ENCODE measurements at places on chromosomes 3 and 15.

DNA sequence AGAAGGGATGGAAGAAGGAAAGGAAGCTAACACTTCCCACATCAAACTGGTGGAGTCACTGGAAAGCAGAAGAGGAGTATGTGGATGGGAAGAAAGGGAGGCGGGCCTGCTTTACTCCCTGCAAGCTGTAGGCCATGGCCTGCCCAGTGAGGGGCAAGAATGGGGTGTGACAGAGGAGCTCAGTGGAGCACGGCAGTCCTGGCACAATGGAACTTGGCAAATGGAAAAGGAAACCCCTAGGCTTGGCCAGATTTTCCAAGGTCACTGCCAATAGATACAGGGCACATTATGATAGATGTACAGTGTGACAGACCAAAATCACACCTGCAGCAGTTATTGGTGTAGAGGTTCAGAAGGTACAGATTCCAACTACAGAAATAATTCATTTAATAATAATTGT, 111.6 kb downstream of the ALDH1A2 start:
- DNase-seq: no peak

DNA sequence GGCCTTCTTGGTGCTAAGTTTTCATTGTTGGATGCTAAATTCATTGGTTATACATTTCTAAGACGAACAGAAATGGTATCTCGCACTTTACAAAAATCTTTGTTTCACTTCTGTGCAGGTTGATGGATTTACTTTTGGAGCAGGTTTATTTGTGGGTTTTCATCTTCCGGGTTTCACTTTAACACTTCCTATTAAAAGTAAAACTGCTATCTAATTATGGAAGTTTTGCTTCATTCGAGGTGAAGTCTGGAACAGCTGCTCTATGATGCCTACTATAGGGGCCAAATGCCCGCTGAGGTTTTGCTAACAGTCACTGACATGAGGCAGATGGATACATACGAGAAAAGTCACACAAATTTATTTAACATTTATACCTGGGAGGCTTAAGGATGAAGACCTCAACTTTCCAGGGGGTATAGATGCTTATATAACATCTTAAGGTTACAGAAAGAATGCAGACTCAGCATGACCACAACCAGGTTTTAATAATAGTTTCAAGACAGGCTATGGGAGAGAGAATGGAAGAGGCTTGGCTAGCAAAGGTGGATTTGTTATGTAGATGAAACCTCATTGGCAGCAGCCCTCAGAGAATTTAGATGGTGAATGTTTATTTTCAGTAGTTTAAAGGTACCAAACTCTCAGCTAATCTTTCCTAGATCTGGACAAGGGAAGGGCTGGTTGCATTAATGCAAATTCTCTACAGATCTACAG, 54.2 kb downstream of the OSTN start:
- DNase-seq: no peak

- DNase-seq: no peak
Observed at GRCh38 chr3:11818033-11818432, 28.7 kb downstream of the TAMM41 start.

DNA sequence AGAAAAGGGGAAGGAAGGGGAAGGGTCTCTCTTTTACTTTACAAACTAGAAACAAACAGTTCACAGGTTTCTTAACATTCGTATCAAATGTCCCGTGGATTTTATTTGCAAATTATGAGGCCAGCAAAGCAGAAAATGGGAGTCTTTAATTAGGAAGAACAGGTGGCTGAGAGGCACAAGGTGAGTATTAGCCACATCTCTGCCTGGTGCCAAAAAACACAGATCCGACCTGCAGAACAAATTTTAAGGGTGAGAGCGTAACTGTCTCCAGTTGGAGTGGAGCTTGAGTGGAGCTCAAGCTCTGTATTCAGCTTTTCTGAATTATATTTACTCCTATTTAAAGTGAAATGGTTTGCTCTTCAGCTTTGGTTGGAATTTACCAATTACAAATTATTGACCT, 1004.9 kb downstream of the FHIT start:
- no peak for DNase-seq

- no peak for DNase-seq
Observed at GRCh38 chr15:79282371-79283251, at the start of gene ANKRD34C. ANKRD34C (plus strand) TSS chr15:79282722; CDS start chr15:79293285, 10,563 bp downstream.

- DNase-seq: no peak
Observed at GRCh38 chr3:186909078-186909853, 21.1 kb upstream of the ST6GAL1 start.

- no peak for DNase-seq
Observed at GRCh38 chr3:128006061-128007032, 45.9 kb upstream of the SEC61A1 start.

- DNase-seq: no peak
Observed at GRCh38 chr15:41832875-41833274, 5.0 kb downstream of the JMJD7 start.

DNA sequence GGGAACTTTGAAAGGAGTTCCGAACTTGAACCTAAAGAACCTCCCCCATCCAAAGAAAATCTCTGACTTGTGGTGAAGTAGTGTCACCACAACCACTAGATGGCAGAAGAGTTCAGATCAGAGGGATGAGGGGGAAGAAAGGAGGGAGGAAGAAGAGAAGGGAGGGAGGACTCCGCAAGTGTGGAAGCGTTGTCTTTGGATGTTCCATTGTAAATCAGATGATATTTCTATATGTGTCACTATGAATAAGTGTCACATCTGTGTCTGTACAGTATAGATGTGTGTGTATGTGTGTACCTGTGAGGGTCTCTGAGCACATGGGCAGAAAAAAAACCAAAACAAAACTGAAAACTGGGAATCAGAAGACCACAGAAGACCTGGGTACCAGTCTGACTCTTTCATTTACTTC, 16.9 kb downstream of the SLC24A1 start:
- DNase-seq: no peak

DNA sequence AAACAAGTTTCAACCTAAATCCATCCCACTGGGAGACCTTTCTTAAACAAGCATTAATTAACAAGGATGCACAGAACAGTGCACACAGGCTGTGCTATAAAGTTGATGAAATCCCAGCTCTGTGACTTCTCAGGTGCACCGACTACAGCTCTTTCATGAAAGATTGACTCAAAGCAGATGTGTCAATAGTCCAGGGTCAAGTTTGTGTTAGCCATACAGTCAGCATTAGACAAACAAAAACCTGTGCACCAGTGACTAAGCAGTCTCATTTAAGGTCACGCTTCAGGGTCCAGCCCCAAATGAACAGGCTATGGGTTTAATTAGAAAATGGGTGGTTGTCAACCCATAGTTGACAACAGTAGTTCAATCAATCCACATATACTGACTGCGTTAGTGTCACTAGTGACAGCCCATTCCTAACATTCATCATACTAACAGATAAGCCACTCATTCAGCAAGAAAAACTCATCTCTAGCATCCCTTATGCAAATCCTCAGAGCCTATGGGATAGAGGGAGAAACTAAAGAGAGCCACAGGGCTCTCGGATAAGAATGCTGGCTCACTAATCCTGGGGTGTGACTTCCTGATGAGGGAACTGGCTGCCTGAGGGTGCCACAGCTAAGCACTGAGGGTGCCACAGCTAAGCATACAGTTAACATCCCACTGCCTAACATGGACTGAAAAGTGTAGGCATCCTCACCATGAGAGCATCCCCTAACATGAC, 84.1 kb downstream of the WNT5A start:
- no peak for DNase-seq

DNA sequence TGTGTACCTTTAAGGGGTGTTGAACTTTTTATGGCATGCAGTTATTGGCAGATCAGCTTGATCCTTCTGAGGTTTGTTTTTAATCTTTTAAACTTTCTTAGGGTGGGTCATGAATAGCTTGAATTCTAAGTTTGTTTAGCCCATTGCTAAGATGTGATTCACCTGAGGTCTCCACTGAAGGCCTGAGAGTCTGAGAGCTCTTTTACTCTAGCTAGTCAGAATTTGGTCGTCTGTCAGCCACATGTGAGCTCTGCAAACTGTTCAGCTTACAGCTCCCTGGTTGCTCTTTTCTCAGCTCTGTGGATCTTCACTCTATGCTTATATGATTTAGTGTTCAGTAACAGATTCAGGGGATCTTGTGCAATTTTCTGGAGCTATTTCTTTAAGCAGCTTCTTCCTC, 161.3 kb downstream of the ABHD5 start:
- DNase-seq: no peak

DNA sequence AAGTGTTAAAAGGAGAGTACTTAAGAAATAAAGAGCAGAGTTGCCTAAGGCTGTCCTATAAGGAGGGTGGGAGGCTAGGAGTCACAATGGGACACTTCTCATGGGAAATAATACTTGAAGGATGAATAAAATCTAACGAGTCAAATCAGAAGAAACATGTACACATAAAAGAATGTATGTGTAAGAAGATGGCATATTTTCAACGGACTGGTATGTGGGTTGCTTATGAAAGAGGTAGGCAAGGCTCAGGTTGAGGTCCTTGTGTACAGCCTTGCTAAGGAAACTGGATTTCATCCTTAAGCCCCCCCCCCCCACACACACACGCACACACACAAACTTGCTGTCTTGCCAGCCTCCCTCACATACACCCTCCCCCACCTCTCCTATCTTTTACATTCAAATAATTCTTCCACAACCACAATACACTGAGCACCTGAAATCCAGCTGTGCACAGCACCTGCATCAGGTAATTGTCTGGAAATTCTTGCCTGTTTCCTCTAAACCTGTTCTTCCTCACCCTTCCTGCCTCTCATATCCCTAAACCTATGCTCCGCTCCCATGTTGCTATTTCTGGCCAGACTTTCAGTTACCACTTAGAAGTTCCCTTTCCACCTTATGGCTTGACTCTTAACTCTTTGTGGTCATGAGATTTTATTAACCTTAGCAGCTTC, 79.2 kb downstream of the FMN1 start:
- no peak for DNase-seq

- DNase-seq: no peak
Observed at GRCh38 chr15:84975871-84976351, 5.7 kb upstream of the PDE8A start.

- DNase-seq: no peak
Observed at GRCh38 chr15:40894681-40895448, 615 bp downstream of the VPS18 start.

DNA sequence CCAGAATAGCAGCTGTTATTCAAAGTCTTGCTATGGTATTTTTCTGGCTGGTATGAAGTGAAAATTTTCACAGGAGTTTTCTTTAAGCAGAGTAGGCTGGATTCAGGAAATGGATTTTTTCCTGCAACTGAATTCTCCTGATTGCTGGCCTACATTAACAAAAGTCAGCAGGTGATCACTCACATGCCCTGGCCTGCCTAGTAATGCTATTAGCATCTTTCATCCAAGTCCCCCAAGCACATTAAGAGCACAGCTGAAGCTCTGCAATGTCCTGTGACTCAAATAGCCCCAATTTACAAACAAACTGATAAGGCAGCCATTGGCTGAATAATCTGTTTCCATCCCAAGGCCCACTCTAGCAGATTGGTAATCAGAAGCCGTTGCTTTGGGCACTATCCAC, 688.3 kb upstream of the LMCD1 start:
- DNase-seq: no peak

DNA sequence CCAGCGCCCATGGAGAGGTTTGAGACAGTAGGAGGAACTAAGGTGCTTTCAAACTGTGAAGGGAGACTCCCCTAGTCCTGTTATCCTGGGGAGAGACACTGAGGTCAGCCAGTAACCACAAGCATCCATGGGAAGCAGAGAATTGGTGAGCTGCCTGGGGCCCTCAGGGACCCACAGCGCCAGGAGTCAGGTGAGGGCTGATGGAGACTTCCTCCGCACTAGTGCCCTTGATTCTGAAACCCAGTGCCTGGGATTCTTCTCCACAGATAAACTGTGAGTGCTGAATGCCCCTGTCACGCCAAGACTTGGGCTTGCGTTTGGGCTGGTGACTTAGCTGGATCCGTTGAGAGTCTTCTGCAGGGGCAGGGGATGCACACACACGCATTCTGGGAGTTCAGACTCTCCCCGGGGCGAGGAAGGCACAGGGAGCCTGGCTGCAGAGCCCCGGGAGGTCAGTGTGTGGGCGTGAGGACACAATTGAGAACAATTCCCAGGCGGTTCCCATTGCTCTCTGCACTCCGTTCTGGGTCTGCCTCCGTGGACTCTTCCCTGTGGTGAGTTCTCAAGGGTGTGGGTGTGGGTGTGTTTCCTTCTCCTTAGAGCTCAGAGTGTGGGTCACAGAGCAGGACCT, 37.9 kb upstream of the SLCO2A1 start:
- DNase-seq: no peak

- DNase-seq: no peak
Observed at GRCh38 chr15:80140909-80141308, 11.9 kb upstream of the FAH start.

DNA sequence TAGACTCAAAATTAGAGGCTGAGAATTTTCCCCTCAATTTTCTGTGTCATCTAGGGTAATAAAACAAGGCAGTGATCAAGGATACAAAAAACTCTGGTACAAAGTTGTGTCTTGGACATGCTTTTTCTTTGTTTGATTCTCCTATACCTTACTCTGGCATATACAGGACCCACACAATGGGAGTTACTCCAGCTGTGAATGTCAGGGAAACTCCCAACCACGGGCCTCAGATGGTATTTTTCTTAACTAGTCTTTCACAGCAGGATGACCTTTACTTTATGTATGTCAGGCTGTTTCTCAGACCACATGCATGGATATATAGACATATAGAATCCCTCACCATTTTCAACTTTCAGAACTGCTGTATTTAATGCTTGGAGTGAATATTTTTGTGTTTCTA, 41.3 kb downstream of the FEZF2 start:
- no peak for DNase-seq

GRCh38 chr3:147119346-147119745, 287.0 kb downstream of the ZIC4 start:
- no peak for DNase-seq

- DNase-seq: no peak
Observed at GRCh38 chr3:196149831-196150301, 61.3 kb downstream of the ZDHHC19 start.

- DNase-seq: no peak
Observed at GRCh38 chr3:46089237-46090011, 62.1 kb upstream of the XCR1 start.

DNA sequence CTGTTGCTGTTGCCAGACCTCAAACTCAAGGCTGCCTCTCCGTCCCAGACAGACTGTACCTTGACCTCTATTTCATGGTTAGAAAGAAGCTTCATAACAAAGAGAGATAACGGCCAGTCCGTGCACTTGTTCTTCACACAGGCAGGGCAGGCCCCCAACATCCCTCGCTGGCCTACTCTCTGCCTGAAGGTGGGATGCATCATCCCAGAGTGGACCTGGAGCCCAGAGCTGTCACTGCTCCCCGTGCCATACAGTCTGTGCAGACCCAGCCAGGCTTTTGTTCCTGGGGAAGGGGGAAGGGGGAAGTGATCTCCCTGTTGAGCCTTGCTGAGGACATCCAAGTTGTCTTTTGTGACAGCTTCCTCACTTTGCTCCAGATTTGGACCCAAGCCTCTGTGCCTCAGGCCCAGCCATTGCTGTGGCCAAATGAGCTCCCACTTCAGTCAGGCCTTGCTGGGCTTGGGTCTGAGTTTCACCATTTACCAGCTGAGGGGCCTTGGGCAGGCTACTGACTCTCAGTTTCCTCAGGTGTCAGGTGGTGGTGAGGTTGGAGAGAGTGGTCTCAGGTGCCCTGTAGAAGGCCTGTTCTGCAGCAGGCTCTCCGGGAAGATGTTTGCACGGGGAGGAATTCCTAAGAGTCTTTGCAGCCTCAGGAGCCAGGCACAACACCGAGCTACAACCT, 141.6 kb downstream of the DNAJB8 start:
- no peak for DNase-seq

- no peak for DNase-seq
Observed at GRCh38 chr15:73852507-73852906, 20.9 kb upstream of the TBC1D21 start.

- DNase-seq: no peak
Observed at GRCh38 chr15:36218322-36218721, 361.1 kb upstream of the CDIN1 start.

Data from hypothalamus (tissue), 51 donors.